Glomerular endothelial cell (primary cell): ENCODE measurements at places on chromosomes 2 and 18. TPM values are rescaled to one million over a fixed set of nuclear protein-coding genes. Genes with fewer than 3 reads are reported as not detected.

DNA sequence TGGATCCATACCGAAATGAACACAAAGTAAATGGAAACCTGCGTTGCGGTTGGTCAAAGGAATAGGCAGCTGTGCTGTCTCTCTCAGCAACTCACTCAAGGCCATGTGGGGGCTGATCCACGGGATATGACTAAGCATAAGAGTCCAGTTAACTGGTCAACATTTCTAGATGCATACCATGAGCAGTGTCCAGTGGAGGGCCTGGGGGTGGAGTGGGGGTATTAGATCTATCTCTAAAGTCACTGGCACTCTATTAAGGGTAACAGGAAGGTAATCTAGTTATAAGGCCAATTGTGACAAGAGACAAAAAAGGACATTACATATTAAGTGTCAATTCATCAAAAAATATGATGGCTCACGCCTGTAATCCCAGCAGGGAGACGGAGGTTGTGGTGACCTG, 136.8 kb downstream of the TTC32 start:
- no peak for DNase-seq

RANBP2 gene
- 52.9 and 63.4 TPM in 2 replicates for total RNA-seq

- no peak for DNase-seq
Measured at GRCh38 chr2:150971910-150972309, 289.8 kb downstream of the RBM43 start.

DNA sequence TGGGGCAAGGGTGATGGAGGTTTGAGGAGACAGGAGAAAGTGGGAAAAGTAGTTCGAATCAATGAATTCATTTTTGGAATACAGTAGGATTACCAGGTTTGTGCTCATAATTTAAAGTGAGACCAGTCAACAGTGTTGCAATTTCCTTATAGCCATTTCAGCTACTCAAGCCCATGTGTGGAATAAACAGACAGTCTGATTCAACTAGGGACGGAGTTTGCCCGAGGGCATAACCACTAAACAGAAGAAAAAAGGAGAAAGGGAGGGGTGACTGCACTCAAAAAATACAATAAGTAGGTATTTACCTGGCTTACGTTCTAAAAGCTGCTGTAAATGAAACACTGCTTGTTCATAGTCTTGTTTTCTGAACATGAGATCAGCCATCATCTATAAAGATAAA, 55.2 kb downstream of the TTC21B start:
- DNase-seq: no peak

DNA sequence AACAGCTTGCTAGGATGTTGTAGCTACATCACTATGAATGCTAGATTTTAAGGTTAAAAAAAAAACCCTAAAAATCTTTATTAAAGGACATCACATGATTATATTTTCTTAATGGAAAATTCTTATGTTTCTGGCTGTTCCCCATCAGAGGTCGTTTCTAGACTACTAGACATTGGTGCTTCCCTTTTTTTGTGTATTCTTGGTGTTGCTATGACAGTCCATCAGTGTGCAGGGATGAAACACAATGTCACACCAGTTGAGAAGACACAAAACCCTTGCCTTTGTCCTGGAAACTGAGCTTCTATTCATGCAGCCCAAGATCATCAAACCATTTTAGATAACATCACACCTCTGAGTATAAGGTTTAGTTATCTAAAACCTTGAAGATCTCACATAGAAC, 19.9 kb upstream of the TMEM131 start:
- DNase-seq: no peak

OTX1 gene
- not detected in 2 replicates for total RNA-seq

- DNase-seq: no peak
Measured at GRCh38 chr2:102826904-102827303, 65.1 kb downstream of the TMEM182 start.

- DNase-seq: no peak
Measured at GRCh38 chr2:233112329-233112728, 52.2 kb downstream of the INPP5D start.

DNA sequence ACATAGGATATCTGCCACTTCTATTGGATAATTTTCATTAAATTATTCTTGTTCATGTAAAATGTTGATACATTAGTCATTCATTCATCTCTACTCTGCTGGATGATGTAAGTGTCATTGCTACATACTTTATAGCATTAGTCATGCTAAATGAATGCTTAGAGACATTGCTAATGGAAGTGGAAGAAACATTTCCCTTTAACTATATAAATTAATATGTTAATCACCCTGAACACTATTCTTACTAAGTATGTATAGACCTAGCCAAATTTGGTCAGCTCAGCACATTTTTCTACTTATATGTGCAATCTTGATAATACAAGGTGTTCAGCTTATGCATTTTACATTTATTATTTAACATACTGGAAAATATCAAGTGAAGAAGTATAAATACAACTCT, 160.2 kb downstream of the DPP4 start:
- peak; percentile 39 for DNase-seq

NR4A2 gene
- 0.58 and 0.68 TPM in 2 replicates for total RNA-seq

RASGRP3 gene
- total RNA-seq: 90.3 and 117 TPM in 2 replicates
